Omental fat pad (tissue), 4 donors: ENCODE measurements at places on chromosomes 1 and 21.

DNA sequence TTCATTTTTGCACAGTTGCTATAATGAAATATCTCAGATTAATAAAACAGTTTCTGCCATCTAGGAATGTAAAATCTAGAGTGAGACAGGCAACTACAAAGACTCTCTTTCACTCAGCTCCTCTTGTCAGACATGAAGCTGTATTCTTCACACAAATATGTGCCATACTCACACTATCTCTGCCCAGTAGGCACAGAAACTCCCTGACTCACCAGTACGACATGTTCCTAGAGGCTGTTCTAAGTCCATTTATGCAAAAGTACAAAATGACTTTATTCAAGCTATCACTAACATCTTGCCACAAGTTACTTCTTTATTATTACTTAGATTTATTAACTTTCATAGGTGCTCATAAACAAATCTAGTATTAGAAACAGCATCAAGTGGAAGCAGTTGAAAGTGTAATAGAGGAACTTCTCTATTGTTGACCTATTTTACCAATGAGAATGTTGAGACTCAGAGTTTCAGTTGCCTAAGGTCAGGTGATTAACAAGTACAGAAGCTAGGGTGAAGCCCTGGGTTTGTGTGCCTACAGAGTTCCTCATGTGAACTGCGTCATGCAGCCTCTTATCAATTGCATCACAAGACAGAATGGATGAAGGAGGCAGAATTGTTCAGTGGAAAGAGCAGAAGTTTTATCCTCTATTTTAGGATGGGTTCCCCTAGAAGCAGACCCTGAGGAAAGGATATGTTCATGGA is 98.9 kb downstream of the RGS2 start:
- DNase-seq, result no peak

- DNase-seq, result no peak
Measured at GRCh38 chr1:65421351-65422025, 1.0 kb downstream of the LEPR start.

- DNase-seq, result no peak
Measured at GRCh38 chr1:32215629-32216480, 6.3 kb downstream of the TMEM234 start.

DNA sequence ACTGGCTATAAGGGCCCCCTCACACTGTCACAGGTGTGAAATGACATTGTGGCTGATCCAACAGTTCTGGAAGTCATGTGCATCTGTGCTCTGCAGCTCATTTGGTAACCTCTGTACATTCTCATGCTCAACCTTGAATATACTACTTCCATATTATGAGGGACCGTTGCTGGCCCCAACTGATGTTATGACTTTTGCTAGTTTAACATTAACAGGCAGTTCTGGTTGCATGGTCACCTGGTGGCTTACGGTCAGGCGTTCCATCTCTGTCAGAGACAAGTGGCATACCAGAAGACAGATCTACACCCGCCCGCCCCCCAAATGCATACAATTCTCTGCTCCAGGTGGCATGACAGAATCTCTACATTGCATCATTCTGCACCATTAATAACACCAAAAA is 6.0 kb upstream of the DIP2A start:
- DNase-seq, result no peak

- no peak for DNase-seq
Measured at GRCh38 chr1:25031601-25031965, 101.5 kb upstream of the RUNX3 start.

GRCh38 chr21:27557356-27557755 is 590.5 kb upstream of the ADAMTS5 start:
- no peak for DNase-seq

DNA sequence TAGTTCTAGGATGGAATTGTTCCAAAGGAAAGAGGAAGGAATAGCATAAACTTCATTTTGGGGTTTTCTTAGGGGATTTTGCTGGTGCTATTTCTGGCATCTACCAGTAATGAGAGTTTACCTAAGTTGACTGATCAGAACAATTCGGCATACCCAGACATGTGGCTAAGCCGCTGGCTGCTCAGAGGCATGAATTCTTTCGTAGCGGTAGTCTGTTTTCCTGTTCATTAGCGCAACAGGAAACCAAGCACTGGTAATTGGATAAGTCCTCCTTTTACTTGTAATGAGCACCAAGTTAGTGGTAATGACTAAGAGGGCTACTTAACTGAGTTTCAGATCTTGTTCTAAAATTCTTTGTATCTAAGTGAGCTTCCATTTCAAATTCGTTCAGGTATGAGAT is 38.6 kb downstream of the C21orf91 start:
- DNase-seq, result no peak

GRCh38 chr1:26005434-26006105 is 7.7 kb upstream of the PAFAH2 start:
- no peak for DNase-seq

GRCh38 chr1:2985067-2985561 is 36.2 kb upstream of the ACTRT2 start:
- DNase-seq, result no peak

- no peak for DNase-seq
Measured at GRCh38 chr1:225418059-225418458, 9.8 kb downstream of the LBR start.
